NCI-H1436 treated with DMSO at 0.1 percent for 48 hours (cell line): ENCODE measurements at places on chromosomes 12 and 14.

DNA sequence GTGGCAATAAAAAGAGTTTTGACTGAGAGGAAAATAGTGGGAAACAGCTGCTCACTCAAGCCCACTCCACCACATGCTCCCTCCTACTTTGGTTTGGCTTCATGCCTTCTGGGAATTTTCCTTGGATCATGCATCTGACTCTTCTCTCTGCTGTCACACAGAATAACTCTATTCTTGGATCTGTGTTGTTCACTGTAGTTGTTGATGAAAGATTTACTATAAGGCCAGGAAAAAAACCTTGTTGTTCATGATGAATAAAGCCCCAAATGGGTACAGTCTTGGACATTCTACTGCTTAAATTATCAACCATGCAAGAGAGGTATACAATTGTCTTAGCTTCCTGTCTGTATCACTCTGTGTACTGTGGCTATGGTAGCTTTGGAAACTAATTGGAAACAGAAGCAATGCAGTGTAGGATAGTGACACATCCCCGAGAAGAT, 70.5 kb downstream of the TMX1 start:
- no peak for DNase-seq

DNA sequence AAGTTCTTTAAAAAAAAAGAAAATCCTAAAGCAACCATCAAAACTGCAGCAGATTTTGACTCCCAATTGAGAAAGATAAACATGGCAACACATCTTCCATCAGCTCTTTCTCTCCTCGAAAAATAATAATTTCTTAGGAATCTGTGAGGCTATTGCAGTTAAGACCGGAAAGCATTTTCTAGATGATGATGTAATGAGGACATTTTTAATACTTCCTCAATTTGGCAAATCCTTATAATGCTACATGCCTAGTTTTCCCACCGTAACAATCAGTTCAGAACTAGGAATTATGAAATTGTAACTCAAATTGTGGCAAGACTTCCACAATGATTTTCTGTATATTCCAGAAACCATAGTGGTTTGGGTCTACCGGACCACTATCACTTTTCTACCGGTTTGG, 180.9 kb upstream of the PDE3A start:
- no peak for DNase-seq

DNA sequence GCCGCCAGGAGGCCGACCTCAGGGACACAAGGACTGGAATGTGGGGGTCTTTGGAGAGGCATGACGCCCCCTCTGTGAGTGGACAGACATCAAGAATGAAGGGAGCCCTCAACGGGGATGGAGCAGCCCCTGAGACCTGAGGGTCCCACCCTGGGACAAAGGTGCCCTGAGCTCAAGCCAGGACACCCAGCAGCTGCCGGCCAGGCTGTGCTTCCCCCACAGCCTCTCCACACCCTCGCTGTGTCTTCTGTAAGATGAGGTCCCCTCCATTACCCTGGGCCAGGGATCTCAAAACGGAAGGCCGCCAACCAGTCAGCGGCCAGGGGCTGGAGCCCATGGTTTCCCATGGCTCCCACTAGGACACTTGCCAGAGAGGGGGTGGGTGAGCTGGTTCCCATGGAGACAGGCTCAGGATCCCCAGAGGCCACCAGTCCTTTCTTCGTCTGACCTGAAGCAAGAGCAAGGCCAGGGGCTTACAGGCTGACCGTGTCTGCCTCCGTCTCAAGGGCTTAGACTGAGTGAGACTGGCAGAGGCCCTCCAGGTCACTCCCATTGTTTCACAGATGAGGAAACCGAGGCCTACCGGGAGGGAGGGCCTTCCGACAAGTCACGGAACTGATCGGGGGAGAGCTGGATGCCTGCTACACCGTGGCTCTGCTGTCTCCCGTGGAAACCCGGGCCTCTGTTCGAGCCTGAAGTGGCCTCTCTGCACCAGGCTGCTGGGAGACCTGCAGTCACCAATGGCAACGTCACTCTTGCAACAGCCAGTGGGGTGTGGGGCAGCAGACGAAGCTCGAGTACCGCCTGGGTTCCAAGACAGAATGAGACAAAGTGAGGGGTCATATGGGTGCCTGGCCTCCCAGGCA, 91.7 kb upstream of the DIO3 start:
- no peak for DNase-seq

- no peak for DNase-seq
Measured at GRCh38 chr12:91529829-91530228, 347.2 kb upstream of the DCN start.

- DNase-seq, result no peak
Measured at GRCh38 chr12:89253488-89253887, 98.8 kb downstream of the DUSP6 start.

DNA sequence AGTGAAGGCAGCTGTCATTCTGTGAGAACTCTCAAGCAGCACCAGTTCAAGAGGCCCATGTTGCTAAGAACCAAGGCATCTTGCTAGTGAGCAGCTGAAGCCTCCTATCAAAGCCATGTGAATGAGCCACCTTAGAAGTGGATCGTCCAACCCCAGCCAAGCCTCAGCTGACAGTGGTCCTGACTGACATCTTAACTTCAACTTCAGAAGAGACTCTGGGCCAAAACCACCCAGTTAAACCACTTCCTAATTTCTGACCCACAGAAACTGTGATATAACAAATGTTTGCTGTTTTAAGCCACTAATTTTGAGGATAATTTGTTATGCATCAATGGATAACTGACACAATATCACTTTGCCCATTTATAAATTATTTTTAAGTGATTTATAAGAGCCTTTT, 256.0 kb downstream of the RPAP3 start:
- DNase-seq, result no peak

GRCh38 chr14:90253826-90254225, 2.5 kb upstream of the PSMC1 start:
- no peak for DNase-seq

DNA sequence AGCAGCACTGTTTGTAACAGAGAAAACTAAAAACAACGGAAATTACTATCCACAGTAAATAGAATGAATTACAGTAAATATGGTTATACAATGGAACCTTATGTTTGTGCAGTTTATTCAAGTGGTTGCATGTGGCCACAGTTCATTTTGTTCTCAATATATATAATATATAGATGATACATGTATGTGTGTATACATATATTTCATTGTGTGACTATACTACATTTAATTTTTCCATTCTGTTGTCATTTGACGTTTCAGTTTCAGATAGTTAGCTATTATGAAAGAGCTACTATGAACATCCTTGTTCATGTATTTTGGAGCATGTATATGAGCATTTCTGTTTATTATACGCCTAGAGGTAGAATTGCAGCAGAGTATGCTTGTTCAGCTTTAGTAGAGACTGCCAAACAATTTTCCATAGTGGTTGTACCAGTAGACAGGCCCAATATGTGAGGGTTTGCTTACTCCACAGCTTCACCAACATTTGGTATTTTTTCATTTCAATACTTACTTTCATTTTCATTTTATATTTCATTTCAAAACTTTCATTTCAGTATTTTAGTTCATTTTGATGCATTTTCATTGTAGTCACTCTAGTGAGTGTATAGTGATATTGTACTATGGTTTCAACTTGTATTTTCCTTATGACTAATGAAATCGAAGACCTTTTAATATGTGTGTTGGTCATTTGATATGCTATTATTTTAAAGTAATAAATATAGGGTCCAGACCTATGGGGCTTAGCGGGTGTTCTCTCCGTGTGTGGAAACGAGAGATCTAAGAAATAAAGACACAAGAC, 141.5 kb upstream of the FGD4 start:
- no peak for DNase-seq

DNA sequence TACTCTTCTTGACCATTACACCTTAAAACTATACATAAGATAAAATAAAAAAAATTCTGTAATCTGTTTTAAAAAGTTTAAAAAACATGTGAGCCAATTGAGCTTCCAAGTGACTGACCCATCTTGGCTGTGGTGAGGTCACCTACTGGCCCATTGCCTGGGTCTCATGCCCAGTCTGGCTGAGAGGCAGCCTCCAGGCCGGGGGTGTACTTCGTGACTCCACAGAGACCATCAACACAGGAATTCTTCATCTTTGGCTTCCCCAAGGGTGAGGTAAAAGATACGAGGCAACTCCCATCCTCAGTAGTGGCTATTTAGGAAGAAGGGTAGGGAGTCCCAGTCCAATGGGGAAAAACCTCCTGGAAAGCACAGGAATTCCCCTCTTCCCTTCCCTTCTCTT, 113.2 kb downstream of the APAF1 start:
- DNase-seq, result no peak

GRCh38 chr12:53516758-53517455, 9.6 kb upstream of the NPFF start:
- no peak for DNase-seq

DNA sequence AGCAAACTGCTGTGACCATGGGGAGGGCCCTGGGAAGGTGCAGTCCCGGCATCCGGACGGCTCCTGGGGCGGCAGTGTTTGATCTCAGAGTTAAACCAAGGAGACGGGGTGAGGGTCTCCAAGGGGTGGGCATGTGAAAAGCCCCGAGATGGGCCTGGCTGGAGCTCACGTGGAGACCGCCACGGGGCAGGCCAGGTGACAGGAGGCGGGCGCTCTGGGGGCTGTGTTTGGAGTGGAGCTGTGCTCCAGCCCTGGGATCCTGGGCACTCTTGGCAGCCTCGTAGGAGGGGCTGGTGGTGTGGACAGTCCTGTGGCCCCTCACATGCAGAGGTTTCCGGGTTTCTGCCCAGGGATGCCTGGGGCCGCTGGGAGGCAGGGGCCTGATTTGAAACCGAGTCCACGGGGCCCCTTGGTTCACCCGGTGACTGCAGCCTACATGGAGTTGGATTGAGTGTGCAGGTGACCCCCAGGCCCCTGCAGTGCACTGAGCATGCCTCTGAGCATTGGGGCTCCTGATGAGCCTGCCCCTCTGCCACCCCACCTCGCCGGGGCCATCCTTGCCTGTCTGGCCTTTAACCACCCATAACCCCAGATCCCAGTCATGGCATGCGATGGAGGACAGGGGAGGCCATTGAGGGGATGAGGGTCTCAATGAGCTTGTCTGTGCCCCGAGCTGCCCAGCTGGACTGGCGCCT, 8.4 kb downstream of the KIF26A start:
- DNase-seq, result no peak

GRCh38 chr12:46259713-46260112, 9.1 kb downstream of the SLC38A1 start:
- no peak for DNase-seq

DNA sequence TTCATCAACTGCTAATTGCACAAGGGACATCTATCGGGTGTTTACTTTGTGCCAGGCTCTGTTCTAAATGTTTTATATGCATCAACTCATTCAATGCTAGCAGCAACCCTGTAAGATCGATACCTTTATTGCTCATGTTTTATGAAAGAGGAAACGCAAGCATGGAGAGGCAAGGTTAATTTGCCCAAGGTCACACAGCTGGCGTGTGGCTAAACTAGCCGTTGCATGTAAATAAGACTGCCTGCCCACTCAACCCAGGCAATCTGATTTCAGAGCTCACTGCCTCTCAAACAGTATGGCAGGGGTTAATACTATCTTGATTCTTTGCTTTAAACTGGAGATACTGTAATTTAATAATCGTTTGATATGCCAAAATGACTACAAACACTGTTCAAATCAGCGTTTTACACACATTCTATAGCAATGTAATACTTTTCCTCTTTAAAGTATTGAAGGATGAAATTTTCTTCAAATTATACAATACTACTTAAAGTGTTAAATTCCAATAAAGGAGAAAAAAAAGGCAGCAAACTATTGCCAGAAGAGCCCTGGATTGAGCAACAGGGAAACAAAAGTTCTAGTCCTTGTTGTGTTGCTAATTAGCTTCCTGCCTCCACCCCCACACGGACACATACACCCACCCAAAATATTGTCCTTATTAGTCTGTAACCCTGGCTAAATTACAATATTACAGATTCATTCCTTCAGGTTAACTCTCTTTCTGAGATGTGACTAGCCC, 39.1 kb upstream of the DHRS7 start:
- no peak for DNase-seq

DNA sequence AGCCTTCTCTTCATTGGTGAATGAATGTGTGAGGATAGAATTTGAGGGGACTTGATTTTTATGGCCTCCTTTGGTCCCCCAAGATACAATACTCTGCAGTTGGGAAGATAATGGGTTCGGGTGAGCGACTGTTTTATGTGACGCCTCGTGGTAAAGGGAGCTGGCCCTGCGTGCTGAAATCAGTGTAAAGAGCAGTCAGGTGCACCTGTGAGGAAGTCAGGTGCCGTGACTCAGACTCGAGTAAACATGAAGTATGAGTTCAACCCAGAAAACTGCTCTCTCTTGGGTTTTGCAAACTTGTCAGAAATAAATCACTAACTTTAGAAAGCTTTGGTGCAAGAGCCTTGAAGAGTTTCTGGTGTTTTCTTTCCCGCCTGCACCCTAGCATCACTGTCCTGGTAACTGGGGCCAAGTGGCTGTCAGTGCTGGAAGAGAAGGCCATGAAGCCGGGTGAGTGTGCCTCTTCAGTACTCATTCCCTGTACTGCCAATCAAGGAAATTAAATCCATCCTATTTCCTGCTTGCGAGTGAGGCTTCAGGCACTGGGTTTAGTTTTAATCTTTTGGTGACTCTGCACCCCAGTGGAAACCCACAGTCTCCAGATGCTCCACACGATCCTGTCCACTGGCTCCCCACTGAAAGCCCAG, 59.2 kb downstream of the AACS start:
- DNase-seq, result no peak

- DNase-seq, result no peak
Measured at GRCh38 chr14:99726538-99727095, 42.5 kb downstream of the CYP46A1 start.

DNA sequence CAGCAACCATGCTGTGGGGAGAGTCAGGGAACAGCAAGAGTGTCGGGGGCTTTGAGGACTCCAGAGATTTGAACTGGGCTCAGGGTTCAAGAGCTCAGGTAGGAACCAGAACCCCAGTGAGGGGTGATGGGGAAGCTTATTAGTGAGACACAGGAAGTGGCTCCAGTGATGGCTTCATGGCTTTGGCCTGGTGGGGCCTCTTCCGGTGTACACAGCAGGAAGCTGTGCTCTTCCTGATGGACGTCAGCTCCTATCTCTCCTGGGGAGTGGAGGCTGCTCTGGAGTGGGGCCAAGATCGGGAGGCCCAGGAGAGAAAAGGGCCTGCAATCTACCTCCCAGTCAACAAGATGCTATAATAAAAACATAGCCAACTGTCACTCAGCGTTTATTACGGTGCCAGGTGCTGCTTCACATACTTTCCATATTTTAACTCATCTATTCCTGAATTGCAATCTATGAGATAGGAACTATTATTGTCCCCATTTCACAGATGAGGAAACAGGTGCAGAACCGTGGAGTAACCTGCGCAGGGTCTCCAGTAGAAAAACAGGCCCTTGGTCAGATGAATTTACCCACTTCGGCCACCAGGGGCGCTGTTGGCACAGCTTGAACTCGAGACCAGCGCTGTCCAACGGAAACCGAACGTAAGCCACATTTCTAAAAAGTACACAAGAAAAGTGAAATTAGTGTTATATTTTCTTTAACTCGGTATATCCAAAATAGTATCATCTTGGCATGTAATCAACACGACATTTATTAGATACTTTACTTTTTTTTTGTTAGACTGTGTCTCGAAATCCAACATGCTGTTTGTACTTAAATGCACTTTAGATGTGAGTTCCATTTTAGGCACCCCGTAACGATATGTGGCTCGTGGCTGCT, 63.6 kb upstream of the DLK1 start:
- DNase-seq, result no peak
